ENCODE measurements at places on chromosomes 13 and 19.

DNA sequence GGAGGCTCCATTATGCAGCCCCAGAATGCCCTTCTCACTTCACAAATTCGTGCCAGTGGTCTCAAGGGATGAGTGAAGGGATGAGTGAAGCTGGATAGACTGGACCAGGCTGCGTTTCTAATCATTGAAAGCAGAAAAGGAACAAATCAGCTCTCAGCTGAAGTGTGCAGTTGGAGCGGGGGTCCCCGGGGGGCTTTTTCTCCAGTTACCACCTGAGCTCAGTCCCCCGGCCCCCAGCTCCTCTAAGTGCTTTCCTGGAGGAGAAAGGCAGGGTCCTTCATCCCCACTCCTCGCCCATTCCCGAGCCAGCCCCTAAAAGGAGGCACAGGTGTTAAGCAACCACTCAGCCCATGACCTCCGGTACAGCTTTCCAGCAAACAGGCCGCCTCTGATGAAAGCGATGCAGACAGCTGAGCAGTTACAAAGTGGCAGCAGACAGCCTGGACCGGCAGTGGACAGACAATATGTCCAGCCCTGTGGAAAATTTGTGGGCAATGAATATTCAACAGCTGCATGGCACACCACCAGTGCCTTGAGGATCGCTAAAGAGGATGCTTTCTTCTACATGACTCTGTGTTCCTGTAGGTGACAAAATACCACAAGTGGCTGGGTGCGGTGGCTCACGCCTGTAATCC lies 110.7 kb upstream of the UBL3 start:
- DNase-seq, result no peak

DNA sequence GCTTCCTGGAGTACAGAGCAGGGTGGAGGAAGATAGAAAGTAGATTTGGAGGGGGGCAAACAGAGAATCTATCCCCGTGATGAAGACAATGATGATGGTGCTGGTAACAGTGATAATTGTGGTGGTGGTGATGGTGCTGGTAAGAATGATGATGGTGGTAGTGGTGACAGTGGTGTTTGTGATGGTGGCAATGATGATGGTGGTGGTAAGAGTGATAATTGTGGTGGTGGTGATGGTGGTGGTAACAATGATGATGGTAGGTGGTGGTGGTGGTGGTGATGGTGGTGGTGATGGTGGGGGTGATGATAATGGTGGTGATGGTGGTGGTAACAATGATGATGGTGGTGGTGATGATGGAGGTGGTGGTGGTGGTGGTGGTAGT lies 169.8 kb downstream of the TSHZ3 start:
- DNase-seq, result no peak

DNA sequence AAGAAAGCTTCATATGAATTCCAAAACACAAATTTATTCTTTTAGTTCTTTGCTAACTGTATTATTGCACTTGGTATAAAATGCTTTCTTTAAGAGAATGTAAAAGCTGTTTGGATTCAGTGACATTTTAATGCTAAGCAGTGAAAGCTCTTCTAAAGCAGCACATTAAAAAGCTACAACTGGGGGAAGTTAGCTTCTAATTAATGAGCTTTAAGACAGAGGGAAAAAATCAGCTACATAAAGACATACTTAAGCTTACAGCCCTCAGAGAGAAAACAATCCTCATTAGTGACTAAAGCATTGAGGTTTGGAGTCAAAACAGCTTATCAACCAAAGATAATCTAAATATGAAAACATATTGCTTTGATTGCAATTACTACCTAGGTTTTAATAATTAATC lies 1222.2 kb upstream of the SPRY2 start:
- no peak for DNase-seq

GRCh38 chr13:46982856-46983582 lies 86.2 kb upstream of the HTR2A start:
- no peak for DNase-seq

GRCh38 chr13:51292000-51292565 lies 47.4 kb upstream of the SERPINE3 start:
- peak; percentile 72 for DNase-seq

DNA sequence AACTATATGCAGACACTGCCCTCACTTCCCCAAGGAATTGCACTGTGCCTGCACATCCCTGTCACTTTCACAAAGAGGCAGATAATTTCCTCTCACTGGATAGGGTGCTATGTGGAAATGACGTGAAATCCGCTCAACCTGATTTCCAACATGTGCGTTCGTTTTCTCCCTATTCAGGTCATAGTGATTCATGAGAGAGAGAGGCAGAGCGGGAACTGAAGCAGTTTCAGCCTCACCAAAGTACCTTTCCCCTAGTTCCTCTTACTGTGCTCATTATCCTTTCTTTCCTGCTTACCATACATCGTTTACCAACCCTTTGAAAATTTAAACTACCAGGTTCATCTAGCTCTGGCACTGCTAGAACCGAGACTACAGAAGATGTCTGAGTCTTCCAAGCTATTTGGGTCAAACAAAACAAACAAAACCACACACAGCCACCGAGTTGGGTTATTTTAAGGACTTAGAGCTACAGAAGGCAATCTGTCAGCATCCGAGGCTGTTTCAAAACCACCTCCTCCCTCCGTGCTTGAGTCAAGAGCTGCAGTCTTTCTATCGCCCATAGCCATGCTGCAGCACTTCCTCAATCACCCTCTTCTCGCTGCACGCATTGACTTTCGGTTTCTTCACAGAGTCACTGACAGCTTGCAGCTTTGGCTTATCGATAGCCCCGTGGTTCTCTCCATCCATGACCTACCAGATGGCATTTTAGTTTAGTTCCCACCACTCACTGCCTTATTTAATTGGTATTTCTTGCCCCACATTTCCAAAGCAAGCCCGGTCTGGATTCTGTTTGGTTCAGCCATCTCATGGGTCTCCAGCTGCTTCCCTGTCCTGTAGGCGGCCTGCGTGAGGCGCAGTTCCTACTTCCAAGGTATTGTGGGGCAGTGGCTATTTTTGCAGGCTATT lies 1395.8 kb downstream of the EFNB2 start:
- peak; percentile 11 for DNase-seq

- no peak for DNase-seq
These were observed 9.8 kb downstream of the CYP2A7 start for GRCh38 chr19:40872209-40872608.

- peak; percentile 76 for DNase-seq
These were observed 341.0 kb downstream of the DNAJC15 start for GRCh38 chr13:43364210-43365038.

DNA sequence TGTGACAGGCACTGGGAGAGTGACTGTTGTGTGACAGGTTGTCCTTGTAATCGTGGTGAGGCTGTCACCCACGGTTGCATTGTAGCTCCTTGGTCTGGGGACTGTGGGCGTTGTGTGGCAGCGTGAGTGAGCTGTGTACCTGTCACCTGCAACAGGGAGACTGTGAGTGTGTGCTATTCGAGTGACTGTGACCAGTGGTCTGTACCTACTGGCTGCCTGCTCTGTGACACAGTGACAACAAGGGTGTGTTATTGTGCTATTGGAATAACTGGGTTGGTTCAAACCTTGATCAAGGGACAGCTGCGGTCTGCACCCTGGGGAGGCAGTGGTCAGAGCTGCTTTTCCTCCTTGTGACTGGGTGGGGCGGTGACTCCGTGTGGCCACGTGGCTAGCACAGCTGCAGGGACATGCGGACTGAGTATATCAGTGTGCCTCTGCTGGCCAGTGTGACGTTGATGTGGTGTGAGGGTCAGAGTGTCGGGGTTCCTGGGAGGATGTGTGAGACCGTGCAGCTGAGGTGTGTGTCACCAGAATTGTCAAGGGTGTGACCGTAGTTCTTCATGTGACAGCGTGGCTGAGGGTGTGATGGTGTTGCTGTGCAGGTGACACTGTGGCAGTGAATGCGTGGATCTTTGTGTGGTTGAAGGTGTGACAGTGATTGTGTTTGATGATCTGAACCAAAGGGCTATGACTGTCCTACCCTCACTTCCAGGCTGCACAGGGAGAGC lies 10.1 kb upstream of the NFIX start:
- peak; percentile 64 for DNase-seq

- DNase-seq, result no peak
These were observed 749 bp upstream of the PAN3 start for GRCh38 chr13:28137596-28137995.

- DNase-seq, result no peak
These were observed 16.8 kb downstream of the TM6SF2 start for GRCh38 chr19:19256072-19256969.

GRCh38 chr19:54677217-54677616 lies 14.4 kb downstream of the LILRB4 start:
- DNase-seq, result no peak

- no peak for DNase-seq
These were observed 527.9 kb downstream of the FGF9 start for GRCh38 chr13:22198641-22199217.

DNA sequence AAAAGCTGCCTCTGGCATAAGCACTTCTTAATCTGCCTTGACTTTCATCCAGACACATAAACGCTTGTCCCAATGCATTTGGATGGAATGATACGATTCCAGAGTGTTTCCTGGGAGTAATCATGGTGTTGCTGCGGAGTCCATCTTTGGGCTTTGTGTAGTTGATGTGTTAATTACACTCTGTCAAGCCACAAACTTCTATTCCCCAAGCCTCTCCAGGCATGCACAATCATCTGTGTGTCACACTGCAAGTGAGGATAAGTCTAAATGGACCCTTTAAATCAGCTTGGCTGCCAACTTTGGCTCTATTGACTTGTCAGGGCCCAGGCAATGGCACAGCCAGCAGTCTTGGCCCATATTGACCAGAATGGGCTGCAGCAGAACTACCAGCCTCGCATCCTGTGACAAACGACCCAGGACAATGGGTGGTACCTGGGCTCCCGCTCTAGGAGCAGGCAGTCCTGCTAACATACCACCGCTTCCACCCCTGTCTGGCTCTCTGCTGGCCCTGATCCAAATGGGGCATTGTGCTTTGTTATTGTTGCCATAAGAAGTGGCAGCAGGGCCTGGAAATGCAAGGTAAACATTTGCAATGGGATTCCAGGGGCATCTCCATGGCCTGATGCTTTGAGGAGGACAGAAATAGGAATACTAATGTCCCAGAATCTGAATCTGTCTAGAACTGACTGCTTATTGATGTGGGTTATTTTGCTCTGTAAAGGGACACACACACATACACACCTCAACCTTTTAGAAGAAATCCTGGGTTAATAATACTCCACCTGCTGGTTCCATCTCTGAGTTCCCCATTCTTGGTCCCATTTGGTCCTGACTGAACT lies 127.2 kb downstream of the DNAJC15 start:
- DNase-seq, result no peak

DNA sequence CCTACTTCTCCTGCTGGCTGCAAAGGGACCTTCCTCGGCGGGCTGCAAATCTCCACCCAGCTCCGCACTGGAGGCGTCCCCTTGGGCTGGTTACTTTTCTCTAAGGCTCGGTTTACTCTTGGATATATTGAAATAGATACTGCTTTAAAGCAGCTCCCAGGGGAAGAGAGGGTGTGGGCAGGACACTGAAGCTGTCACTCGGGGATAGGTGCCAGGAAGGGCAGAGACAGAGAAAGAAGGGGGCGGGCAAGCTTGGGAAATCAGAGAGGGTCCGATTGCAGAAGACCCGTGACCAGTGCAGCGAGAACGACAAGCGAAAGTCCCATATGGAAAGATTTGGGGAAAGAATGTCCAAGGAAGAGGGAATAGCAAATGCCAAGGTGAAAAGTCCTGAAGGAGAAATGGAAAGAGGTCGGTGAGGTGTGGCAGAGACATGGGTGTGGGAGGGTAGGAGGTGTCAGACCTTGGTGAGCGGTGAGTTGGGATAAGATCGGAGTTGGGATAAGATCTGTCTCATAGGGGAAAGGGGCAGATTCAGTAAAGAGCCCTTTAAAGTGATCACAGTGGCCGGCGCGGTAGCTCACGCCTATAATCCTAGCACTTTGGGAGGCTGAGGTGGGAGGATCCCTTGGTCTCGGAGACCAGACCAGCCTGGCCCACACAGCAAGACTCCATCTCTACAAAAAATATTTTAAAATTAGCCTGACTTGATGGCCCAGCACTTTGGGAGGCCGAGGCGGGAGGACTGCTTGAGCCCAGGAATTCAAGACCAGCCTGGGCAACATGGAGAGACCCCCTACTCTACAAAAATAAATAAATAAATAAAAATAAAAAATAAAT lies 618 bp downstream of the THSD8 start:
- DNase-seq, result no peak

GRCh38 chr13:113905018-113905417 lies 41.1 kb upstream of the GAS6 start:
- no peak for DNase-seq

- DNase-seq, result no peak
These were observed 9.3 kb downstream of the NHLRC3 start for GRCh38 chr13:39047560-39047959.

DNA sequence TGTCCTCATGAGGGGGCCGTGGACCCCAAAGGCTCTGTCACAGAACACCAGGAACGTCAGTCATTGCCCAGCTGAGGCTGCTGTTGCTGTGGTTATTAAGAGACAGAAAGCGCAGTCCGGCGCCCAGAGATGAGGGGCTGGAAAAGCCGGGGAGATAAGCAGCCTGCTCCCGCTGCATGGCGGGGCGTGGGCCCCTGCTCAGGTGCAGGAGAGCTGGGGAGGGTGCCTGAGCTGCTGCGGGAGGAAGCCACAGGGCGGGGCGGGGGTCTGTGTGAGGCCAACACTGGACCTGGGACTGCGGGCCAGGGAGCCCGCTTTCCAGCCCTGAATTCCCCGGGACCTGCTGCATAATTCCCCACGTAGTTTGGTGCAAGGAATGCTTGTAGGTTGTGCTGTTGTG lies 11.3 kb downstream of the SOX1 start:
- no peak for DNase-seq

- no peak for DNase-seq
These were observed 43.3 kb downstream of the CRYL1 start for GRCh38 chr13:20482275-20482761.

GRCh38 chr13:27915301-27916207 lies 4.2 kb upstream of the PDX1 start:
- DNase-seq, result no peak
